ENCODE measurements at places on chromosomes 3 and 15.

DNA sequence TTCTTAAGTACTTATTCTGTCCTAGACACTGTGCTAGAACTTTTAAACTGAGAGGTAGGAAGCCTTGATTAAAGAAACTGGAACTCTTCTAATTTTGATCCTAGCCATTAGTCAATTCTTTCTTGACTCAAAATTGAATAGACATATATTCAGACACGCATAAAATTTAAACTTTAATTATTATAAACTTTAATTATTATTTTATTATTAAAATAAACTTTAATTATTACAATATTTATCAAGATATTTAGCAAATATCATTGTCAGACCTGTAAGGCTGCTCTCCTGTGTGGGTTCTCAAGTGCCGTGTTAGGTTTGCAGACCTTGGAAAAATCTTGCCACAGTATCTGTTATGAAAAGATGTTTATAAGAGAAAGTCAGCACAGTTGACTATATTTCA is 562.9 kb downstream of the MECOM start:
- no peak for DNase-seq

- no peak for DNase-seq
Measured at GRCh38 chr15:61880084-61880483, 180.2 kb downstream of the VPS13C start.

GRCh38 chr15:61137105-61137792 is 91.9 kb downstream of the RORA start:
- DNase-seq: no peak

GRCh38 chr3:154168998-154169795 is 48.0 kb downstream of the ARHGEF26 start:
- DNase-seq: no peak
